ENCODE measurements at places on chromosomes 7 and 10.

DNA sequence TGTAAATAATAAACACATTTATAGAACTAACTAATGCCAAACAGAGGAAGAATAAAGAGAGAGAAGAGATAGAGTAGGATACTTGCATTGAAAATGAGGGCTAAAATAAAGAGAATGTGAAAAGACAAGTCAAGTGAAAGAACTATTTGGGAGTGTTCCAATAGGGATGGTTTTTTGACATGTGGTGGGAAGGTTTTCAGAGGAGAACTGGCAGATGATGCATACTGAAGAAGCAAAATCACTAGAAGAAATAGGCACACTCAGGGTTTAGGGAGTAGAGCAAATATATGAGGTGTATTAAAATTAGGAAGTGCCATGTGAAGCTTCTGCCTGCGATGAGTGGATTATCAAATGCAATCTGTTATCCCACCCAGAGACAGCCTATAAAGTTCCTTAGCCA, 744.8 kb downstream of the REEP3 start:
- no peak for DNase-seq

- DNase-seq: no peak
These were observed 153.0 kb upstream of the LRRTM3 start for GRCh38 chr10:66772548-66773471.

- DNase-seq: no peak
These were observed 17.8 kb downstream of the ENO4 start for GRCh38 chr10:116866987-116867595.

- no peak for DNase-seq
These were observed 18.7 kb downstream of the COL17A1 start for GRCh38 chr10:104066945-104067344.

GRCh38 chr7:3028071-3028757, 15.5 kb downstream of the CARD11 start:
- peak; percentile 38 for DNase-seq
